HuH-7.5 (cell line): ENCODE measurements at places on chromosomes 3 and 15.

DNA sequence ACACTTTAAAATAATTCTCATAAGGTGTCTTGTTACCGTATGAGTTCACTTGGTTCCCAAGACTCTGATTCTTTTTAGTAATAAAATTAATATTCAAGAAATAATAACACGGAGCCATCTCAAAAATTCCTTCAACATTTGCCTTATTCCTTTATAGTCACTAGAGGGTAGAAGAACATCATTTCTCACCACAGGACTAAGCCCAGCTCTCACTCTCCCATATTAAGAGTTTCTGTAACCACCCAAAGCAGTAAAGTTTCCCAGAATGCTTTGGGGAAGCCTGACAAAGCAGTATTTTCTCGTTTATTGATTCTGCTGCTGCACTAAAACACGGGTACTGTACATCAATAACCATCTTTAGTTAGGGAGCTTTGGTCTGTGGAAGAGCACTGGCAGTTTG lies 114.9 kb downstream of the MCTP2 start:
- no peak for DNase-seq

DNA sequence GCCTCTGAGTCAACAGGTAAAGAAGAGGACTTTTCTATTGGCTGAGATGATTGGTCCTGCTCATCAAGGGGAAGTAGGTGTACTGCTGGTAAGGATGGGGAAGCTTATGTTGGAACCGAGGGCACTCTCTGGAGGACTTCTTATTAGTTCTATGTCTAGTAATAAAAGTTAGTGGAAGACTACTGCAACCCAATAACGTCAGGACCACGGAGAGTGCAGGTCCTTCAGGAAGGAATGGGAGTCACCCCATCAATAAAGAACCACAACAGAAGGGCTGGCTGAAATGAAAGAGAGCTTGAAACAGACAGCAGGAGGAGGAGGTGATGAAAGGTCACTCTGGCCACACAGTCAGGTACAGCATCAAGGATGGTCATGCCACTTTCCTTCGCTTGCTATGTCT lies 68.8 kb upstream of the PRR23E start:
- no peak for DNase-seq

GRCh38 chr15:66170042-66170441 lies 83.5 kb downstream of the MEGF11 start:
- no peak for DNase-seq

DNA sequence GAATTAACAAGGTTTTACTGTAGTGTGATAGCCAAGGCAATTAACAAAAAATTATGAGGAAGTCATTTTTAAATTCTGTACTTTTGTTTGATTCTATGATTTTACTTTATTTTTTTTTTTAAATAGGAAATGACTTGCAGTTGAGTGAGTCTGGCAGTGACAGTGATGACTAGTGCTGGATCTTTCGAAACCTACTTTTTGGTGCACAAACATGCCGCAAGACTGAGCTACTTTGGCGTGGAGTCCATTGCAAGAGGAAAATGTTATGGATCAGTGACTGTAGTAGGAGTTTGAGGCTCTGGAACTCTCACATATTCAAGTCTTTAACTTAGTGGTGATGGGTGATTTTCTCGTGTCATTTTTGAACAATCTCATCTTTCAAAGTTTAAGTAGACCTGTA lies 11.6 kb downstream of the EAF1 start:
- DNase-seq = no peak

GRCh38 chr3:55494976-55495375 lies 7.9 kb upstream of the WNT5A start:
- no peak for DNase-seq

DNA sequence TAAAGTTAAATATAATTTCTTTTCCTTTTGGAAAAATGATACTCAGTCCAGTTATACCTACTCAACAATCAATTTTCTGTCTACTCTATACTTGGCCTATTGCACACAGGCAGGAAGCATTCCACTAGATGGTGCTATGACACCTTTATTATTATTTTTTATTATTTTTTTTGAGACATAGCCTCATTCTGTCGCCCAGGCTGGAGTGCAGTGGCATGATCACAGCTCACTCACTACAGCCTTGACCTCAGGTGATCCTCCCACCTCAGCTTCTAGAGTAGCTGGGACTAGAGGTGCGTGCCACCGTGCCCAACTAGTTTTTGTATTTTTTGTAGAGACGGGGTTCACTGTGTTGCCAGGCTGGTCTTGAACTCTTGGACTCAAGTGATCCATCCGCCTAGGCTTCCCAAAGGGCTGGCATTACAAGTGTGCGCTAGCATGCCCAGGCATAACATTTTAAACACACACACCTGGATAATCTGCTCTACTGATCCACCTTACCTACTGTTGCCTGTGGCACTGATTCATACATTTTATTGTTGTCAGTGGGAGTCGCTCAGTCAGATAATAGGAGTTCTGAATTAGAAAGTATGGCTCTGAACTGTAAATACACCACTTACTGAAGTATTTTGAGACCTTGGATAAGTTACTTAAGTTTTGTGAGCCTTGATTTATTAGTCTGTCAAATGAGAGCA lies 56.2 kb downstream of the EIF3J start:
- no peak for DNase-seq

- no peak for DNase-seq
These were observed 150.7 kb upstream of the TLE3 start for GRCh38 chr15:70248116-70249025.

DNA sequence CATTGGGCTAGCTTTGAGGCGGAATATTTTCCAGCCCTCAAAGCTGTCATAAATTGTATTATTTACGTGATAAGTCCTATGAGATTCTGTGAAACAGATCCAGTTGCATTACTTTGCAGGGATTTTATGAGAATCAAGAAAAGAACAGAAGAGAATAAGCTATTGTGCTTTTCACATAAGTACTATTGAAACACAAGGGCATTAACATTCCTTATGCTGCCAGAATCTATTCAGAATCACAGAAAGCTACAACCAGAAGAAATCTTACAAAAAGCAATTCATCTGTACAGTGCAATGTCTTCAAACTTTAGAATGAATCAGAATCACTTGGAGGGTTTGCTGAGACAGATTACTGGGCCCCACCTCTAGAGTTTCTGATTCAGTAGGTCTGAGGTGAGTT lies 10.6 kb upstream of the CACNA1D start:
- DNase-seq = no peak

DNA sequence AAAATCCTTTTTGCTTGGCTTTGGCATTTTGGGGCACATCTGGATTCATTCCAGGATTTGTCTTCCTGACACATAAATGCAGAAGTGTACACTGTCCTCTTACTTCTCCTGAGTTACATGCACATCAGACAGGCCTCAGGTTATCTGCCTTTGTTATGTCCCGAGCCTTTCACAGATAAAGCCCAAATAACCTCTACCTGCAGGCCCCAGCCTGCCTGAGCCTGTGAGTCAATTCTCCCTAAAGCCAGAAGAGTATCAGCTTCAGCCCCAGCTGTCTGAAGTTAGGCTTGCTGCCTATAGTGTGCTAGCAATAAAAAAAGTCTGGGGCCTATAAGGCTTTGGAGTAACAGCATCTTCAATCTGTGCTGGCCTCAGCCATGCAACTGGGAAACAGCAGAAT lies 17.7 kb upstream of the GSK3B start:
- no peak for DNase-seq
